ENCODE measurements at places on chromosomes 7 and 10.

DNA sequence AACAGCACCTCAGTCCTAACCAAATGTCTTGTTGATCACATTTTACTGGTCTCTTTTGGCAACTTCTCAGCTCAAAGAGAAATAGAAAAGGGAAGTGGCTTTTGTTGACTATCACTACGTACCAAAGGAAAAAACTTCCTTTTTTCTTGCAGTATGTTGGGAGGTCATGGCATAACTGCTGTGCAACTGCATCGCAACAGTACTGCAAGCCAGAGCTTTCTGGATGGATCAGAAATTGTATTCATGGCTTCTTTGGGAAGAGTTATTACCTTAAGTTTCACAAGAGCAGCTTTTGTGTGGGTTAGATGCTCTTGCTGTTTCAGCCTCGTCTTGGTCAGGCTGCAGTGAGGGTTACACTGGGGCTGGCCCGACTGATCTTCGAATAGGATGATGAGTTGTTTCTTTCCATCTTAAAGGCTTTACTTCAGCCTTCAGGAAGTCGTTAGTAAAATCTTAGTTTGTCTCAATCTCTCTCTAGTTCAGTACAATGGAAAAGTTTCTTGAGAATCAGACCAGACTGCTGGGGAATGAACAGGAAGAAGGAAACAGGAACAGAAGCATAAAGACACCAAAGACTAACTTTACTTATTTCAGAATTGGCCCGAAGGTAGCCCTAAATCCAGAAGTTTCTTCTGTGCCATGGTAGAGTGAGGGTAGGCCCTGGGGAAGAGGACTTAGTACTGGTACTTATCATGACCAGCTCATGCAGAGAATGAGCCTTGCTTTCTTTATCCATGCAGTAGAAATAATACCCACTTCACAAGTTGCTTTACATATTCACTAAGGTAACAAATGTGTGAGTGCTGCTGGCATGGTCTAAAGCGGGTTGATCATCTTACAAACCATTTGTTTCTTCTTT, 153.6 kb downstream of the CELF2 start:
- DNase-seq = no peak

GRCh38 chr10:122480146-122480833, 18.9 kb downstream of the HTRA1 start:
- DNase-seq = no peak

DNA sequence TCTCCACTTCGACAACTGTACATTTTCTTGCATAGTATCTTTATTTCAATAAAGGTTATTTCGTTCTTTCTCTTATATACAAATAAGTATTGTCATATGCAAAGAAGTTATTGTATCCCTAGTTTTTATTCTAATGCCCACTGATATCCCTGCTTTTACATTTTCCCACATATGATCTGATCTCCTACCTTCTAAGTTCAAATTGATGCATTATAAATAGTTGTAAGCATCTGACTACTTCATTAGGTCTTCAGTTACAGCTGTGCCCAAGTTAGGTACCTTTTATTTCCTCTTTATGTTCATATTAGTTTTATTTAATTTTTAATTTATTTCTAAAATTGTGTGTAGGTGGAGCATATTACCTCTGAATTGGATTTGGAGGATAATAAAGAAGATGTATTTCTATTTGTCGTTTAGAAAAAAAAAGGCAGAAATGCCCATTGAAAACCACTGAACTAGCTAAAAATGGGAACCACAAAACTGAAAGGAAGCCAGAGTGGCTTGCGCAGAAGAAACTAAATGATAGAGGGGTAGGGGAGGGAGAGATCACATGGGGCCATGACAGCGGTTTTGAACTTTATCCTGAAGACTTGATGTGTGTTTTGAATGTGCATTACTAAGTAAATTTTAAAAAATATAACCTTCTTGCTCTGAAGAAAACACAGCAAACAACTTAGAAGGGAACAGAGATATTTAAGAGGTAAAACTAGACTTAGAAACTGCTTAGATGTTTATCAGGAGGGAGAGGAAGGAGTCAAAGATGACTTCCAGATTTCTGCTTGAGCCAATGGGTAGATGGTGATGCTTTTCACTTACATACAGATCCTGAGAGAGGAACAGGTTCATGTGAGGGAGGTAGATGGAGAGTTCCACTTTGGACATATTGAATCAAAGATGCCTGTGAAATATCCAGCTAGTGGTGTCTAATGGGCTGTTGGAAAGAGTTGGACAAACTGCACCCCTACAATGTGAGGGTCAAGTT, 9.3 kb upstream of the ZC3HAV1L start:
- DNase-seq = no peak

DNA sequence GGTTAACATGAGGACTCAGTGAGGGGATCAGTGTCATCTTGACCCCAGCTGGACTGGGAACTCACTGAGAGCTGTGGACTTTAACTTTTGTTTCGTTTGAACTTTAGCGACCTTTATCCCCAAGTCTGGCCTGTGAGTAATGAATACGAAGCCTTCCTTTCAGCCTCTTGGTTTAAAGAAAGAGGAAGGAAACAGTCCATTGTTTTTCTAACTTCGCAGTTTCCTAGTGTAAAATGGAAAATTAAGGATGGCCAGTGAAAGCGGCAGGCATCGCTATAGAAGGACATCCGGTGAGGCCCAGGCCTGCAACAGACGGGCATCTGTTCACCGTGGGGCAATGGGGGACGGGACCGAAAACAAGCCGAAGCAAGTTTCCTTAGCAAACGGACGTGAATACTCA, 44.1 kb upstream of the ADO start:
- DNase-seq = no peak

GRCh38 chr10:79262131-79262530, 85.1 kb upstream of the PPIF start:
- no peak for DNase-seq
